ENCODE measurements at places on chromosomes 5 and 9. TPM values are rescaled to one million over a fixed set of nuclear protein-coding genes. Genes with fewer than 3 reads are reported as not detected.
A peak's percentile ranks its signal among the peaks of the same experiment; 100 is the strongest.

DNA sequence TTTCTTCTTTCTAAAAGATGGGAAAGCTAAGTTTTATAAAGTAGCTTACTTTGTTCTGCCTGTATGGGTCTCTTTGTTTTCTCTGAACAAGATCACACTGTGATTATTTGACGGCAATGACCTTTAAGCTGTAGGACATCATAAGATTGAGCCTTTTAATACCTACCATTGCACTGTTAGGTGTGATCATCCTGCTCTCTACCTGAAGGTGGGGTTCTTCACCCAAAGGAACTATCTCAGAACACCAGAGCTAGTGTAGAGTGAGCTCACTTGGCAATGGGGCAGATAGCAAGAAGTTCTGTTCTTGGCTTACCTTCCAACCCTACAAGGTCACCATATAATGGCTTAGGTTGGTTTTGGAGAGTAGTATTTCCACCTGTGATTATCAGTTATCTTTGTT lies 200.2 kb downstream of the SPATA31D1 start:
- H3K36me3 ChIP-seq = no peaks in the 10 kb centered on the region
- H3K4me3 ChIP-seq = no peak overlapping the region
- no peak for DNase-seq

GRCh38 chr5:113038136-113038535 lies 61.5 kb downstream of the DCP2 start:
- no peak for DNase-seq
- no peaks in the 10 kb centered on the region for H3K36me3 ChIP-seq
- no peak overlapping the region for H3K27ac ChIP-seq
- H3K4me1 ChIP-seq = no peaks in the 10 kb centered on the region

- peaks cover 73% of the 10 kb centered on the region for H3K4me1 ChIP-seq
- H3K36me3 ChIP-seq = peaks cover 14% of the 10 kb centered on the region
- no peak for DNase-seq
- H3K4me3 ChIP-seq = peak overlapping the region; percentile 82
- peak overlapping the region; percentile 93 for H3K27ac ChIP-seq
- H3K27me3 ChIP-seq = no peaks in the 10 kb centered on the region
Measured at GRCh38 chr9:99222416-99223270, 561 bp downstream of the SEC61B start.

GRCh38 chr9:5449521-5450358 lies 602 bp upstream of the CD274 start:
- H3K4me3 ChIP-seq = peak overlapping the region; percentile 60
- no peaks in the 10 kb centered on the region for H3K27me3 ChIP-seq
- peak overlapping the region; percentile 87 for H3K27ac ChIP-seq
- no peak for DNase-seq
- H3K4me1 ChIP-seq = peaks cover 20% of the 10 kb centered on the region
- H3K36me3 ChIP-seq = no peaks in the 10 kb centered on the region

DNA sequence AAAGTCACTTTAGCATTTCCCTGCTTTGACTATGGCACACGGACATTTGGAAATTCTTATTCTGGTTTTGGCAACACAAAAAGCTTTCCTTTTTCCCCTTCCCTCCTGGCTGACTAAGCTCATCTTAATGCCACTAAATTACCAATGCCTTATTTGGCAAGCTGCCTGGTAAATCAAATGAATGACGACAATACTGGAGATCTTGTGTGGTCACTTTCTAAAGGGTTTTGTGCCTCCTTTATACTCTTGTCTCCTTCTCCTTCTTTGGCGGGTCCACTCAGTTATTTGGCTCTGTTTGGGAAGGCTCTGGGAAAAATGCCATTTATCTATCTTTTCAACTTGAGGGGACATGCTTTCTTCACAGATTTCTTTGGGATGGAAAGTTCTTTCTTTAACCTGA lies 34.9 kb downstream of the SH3GL2 start:
- H3K4me1 ChIP-seq = no peaks in the 10 kb centered on the region
- DNase-seq = no peak
- H3K36me3 ChIP-seq = no peaks in the 10 kb centered on the region
- H3K27me3 ChIP-seq = no peaks in the 10 kb centered on the region
- H3K4me3 ChIP-seq = no peak overlapping the region

DNA sequence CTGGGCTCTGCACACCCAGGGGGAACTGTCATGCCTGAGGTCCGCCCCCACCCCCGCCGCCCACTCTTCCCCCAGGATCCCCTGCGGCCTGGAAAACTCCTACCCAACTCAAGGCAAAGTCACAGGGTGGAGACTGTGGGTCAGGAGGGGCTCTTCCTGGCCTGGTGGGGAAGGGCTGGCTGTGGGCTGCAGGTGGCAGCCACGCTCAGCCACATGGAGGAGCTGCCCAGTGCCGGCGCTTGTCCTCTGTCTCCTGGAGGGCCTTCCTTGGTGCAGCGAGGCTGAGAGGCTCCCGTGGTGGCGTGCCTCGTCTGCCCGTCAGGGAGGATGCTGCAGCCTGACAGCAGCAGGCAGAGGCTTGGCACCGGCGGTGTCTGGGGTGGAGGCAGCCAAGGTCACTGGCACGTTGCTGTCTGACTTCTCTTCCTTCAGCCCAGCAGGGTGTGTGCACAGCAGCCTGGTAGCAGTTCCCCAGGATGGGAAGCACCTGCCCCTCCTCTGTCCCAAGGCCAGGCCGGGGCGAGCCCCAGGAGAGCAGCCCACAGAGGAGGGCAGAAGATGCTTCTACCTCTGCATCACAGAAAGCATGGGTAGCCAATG lies 78.1 kb downstream of the ADAMTS2 start:
- H3K27ac ChIP-seq = peak overlapping the region; percentile 87
- H3K36me3 ChIP-seq = no peaks in the 10 kb centered on the region
- H3K4me1 ChIP-seq = peaks cover 80% of the 10 kb centered on the region
- H3K27me3 ChIP-seq = no peaks in the 10 kb centered on the region
- H3K4me3 ChIP-seq = no peak overlapping the region

DNA sequence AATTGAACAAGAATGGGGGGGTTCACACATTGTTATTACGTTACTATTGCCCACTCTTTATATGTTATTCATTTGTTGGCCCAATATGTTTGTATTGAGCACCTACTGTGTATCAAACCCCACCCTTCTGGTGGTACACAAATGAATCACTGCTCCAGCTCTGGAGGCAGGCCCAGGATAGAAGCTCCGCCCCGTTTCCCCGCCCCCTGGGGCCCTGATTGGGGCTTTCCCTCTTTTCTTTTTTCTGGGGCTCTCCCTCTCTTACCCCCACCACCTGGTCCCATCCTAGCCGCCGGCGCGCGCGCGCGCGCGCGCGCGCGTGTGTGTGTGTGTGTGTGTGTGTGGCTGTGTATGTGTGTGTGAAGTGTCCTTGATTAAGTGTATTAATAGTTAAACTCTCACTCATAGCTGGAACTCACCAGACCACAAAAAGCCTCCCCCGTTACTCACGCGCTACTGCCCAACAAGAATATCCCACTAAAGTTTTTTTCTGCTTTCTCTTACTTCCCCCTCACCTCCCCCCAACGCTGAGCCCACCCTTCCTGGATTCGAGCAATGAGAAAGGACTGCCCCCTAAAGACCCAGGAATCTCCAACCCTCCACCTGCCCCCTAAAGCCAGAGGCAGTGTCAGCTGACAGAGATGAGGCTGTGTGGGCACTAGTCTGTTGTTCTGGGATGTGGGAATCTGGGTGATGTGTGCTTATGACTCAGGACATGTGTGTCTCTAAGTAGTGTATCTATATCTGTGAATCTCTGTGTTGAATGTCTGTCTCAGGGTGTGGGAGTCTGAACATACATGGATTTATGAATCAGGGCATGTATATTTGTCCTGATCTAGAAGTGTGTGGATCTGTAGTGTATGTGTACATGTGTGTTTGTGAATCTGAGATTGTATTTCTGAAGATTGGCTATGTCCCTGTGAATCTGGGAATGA lies 4.0 kb downstream of the CXXC5 start:
- no peak for DNase-seq
- H3K4me1 ChIP-seq = peaks cover 89% of the 10 kb centered on the region
- H3K4me3 ChIP-seq = peak overlapping the region; percentile 67

GRCh38 chr9:120528829-120529228 lies 51.1 kb downstream of the CDK5RAP2 start:
- no peak overlapping the region for H3K4me3 ChIP-seq
- no peaks in the 10 kb centered on the region for H3K36me3 ChIP-seq
- no peaks in the 10 kb centered on the region for H3K27me3 ChIP-seq
- H3K27ac ChIP-seq = no peak overlapping the region
- no peak for DNase-seq
- H3K4me1 ChIP-seq = peaks cover 5% of the 10 kb centered on the region

The DOLPP1 gene
- total RNA-seq = 3.2 TPM

The PCDHGB7 gene
- total RNA-seq = 14.2 TPM
